ENCODE measurements at places on chromosomes 5 and 9.
A peak's percentile ranks its signal among the peaks of the same experiment; 100 is the strongest.

DNA sequence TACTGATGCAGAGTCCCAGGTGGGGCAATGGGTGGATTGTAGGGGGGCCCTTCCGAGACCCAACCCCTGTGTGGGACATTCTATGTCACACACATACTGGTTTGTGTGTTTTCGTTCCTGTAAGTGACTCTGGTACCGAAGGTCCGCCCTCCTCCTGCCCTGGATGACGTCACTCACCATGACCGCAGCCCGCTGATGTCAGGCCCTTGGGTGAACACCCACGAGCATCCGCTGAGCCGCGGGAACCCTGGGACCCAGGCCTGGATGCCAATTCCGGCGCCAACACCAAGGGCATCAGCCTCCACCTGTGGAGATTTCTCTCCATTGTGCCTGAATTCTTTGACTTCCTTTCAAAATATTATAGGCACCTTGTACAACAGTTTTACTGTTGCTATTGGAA lies 184.3 kb downstream of the MTRR start:
- no peak for DNase-seq

- DNase-seq, result no peak
These were observed 11.5 kb upstream of the SPATA24 start for GRCh38 chr5:139415221-139415861.

DNA sequence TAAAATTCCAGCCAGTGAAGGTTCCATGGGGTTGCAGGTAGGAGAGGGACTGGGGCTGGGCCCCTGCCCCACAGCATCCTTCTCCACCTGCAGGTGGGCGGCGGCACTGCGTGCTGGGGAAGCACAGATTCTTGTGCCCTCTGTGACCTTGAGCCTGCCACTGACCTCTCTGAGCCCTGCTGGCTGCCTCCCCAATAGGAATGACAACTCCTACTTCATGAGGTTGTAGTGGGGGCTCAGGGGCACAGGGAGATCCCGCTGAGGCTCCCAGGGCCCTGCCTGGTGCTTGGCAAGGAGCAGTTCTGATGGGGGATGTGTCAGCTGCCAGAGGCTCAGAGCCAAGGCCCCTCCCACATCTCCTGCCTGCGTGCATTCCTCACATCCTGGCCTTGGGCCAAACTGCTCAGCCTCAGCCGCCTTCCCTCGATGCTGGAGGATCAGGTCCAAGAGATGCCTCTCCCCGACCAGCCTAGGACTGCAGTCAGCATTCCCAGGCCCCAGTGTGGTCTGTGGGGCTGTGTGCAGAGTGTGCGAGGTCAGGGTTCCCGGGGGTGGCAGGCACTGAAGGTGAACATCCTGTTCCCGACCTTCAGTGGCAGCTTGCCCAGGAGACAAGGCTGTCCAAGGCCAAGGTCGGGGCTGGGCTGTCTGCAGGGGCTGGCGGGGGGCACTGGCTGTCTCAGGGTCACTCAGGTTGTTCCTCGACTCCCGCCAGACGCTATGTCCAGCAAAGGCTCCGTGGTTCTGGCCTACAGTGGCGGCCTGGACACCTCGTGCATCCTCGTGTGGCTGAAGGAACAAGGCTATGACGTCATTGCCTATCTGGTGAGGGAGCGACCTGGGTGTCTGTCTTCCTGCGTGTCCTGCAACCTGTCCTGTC lies 7.0 kb downstream of the ASS1 start:
- no peak for DNase-seq

GRCh38 chr5:97071101-97071500 lies 71.3 kb downstream of the LIX1 start:
- no peak for DNase-seq

GRCh38 chr5:140295414-140295813 lies 7.5 kb downstream of the PFDN1 start:
- DNase-seq, result peak; percentile 13

DNA sequence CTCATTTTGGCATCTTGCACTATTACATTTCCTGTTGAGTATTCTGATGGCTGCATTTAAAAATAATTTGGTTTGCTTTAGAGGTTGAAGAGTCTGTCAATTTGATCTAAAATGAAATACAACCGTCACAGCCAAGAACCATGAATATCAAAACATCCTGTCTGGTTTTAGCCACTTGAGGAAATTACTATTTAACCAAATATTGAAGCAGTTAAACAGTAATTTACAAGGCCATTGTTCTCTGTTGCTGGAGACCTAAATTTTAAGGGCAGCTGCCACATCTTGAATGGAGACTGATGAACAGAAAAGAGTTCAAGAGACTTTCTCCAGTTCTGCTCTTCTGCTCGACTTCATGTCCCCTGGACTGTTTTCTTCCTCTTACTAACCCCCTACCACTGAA lies 549.4 kb downstream of the LRRC70 start:
- DNase-seq, result no peak

- DNase-seq, result no peak
These were observed 548.0 kb downstream of the CSNK1G3 start for GRCh38 chr5:124060011-124060410.

DNA sequence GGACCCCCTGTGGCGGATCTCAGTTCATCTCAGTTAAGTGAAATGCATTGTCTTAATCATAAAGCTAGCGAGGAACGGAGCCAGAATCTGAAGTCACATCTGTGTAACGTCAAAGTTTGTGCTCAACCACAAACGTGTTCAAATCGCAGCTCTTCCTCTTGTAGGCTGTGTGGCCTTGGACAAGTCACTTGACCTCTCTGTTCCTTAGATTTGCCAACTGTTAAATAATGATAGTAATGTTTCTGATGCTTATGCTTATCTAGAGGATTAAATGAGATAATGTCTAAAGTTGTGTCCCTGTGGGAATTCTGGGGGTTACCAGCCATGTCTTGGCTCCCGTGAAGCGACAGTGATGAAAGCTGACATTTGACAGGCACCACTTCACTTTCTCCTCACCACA lies 69.2 kb upstream of the NEURL1B start:
- DNase-seq, result no peak

- DNase-seq, result no peak
These were observed 265.6 kb upstream of the C9orf72 start for GRCh38 chr9:27838876-27839275.

DNA sequence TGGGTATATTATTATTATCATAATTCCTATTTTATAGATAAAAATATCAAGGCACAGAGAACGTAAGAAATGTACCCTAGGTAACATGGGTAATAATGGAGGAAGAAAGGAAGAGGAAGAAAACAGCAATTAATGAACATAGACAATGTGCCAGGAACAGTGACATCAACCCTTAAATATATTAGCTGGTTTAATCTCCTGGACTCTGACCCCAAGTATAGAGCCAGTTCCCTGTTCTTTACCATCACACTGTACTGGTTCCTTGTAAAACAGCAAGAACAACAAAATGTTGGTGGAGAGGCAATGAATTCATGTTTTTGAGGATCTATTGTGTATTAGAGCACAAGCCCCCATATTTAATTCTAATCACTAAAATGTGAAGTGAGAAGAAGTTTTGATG lies 192.1 kb downstream of the SMC2 start:
- DNase-seq, result no peak

Measured in activated CD4-positive, alpha-beta T cell treated with anti-CD3 and anti-CD28 coated beads, Interleukin-2, amount 50 U/mL, for 4 hours (primary cell).